ENCODE measurements at places on chromosomes 16 and 17.

DNA sequence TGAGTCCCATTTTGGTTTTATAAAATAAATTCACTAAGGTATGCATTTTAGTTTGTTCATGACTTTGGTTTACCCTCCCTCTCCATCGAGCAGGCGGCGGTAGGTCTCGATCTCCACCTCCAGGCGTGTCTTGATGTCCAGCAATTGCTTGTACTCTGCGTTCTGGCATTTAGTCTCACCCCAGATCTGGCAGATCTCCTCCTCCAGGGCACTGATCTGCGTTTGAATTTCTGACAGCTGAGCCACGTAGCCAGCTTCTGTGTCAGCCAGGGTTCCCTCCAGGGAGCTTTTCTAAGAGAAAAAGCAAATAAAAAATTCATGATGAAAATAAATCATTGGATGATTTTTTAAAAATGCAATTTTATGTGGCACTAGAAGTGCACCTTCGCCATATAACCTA lies 4.2 kb downstream of the KRT24 start:
- no peak for DNase-seq

GRCh38 chr17:45231481-45232116 lies 9.9 kb downstream of the FMNL1 start:
- no peak for DNase-seq

DNA sequence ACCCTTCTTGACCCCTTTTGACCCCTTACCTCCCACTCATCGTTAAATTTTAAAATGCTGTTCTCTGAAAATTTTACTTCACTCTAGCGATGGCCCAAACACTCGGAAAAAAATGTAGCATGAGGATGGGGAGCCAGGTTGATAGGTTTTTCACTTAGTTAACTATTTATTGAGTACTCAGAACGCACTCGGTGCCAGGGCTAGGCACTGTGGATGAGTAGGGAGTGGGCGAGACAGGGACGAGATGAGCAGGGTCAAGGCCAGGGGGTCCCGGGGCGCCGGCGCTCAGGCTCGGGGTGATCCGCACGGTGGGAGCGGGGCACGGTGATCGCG lies 392 bp downstream of the ZSCAN32 start:
- no peak for DNase-seq

GRCh38 chr16:30797670-30798309 lies 10.8 kb upstream of the ZNF629 start:
- no peak for DNase-seq

DNA sequence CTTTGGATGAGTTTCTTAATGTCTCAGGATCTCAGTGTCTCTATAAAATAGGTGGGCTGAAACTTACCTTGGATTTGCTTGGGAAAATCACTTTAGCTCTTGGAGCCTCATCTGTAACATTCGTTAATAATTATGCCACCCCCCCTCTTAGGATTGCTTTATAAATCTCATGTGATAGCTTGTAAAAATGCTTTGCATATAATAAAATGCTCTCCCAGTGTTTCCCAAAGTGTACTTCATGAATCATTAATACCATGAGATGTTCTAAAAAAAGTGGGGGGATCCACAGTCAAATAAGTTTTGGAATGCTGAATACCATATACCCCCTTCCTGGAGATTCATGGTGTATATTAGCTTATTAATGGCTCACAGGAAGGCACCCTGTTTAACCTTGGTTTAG lies 5.2 kb downstream of the KRT39 start:
- no peak for DNase-seq

DNA sequence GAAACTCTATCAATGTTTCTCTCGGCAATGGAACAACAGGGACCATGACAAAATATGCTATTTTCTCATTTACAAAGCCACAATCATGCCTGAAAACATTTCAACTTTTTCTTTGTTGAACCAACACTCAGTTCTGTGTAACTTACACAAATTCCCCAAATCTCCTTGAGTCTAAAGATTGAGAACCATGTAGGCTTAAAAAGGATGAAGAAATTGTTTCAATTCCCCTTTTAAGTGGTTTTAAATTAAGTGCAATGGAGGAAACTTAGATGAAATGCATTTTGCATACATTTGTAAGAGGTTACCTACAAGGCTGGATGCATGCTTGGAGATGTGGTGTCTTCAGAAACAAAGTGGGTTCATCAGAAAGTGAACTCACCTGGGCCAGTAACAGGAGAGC lies 566.4 kb upstream of the CDH11 start:
- no peak for DNase-seq

GRCh38 chr16:71352466-71352865 lies 6.1 kb upstream of the CALB2 start:
- no peak for DNase-seq

GRCh38 chr17:49456183-49456965 lies 38.7 kb upstream of the NGFR start:
- no peak for DNase-seq

- DNase-seq = no peak
Observed at GRCh38 chr16:5647051-5647450, 549.5 kb upstream of the EEF2KMT start.

GRCh38 chr17:15917438-15918027 lies 27.4 kb upstream of the ADORA2B start:
- DNase-seq = no peak

GRCh38 chr17:57451643-57452042 lies 195.3 kb downstream of the MSI2 start:
- DNase-seq = no peak

GRCh38 chr17:61406537-61406845 lies 6.8 kb downstream of the TBX2 start:
- DNase-seq = no peak

- DNase-seq = no peak
Observed at GRCh38 chr17:81515530-81516041, 3.0 kb upstream of the ACTG1 start.

DNA sequence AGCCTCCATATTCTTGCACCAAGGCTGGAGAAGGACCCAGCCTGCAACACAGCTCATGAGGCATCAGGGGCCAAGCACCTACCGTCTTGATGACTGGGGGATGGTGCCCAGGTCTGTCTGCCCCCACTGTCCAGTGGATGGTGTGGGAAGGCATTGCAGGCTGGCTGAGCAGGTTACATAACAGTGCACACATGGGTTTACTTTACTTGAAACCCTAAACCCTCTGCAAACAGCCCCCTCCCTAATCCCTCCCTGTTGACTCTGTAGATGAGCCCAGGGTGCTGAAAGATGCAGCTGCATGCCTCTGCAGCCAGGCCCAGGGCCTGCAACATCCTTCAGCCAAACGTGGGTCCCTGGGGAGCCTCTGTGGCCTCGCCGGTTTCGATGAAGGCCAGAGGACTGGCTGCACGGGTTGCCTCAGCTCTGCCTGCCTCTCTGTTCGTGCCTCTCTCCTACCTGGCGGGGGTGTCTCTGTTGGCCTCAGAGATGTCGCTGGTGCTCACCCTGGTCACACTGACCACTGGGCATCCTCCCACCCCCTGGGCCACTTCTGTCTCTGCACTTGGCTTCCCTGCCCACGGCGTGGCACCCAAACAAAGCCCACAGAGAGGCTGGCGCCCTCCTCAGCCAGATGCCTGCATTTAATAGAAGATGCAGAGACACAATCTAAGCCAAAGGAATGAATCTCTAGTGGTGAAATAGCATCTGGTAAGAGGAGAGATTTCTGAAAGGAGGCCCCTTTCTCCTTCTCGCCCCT lies 95.1 kb downstream of the METRNL start:
- no peak for DNase-seq

GRCh38 chr17:1180958-1181752 lies 1.4 kb upstream of the ABR start:
- DNase-seq = no peak

DNA sequence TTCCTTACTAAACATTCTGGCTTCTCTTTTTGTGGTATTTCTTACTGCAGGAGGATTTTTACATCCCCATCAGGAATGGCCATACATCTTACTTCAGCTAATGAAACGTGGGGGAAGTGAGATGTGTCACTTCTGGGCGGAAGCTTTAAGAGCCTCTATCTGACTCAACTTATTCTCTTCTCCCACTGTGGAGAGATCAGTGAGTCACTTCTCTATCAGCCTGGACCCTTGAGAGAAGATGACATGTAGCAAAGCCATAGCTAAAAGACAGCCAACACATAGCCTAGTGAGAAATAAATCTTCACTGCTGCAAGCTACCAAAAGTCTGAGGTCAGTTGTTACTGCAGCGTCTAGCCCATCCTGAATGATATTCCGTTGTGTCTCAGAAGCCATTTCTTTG lies 1066.7 kb upstream of the RBFOX1 start:
- DNase-seq = no peak

- DNase-seq = no peak
Observed at GRCh38 chr16:84398701-84399100, 30.4 kb downstream of the ATP2C2 start.

- DNase-seq = no peak
Observed at GRCh38 chr16:28974007-28974436, 556 bp upstream of the SPNS1 start.

- DNase-seq = no peak
Observed at GRCh38 chr17:58189436-58190146, 2.9 kb upstream of the EPX start.

GRCh38 chr16:52770828-52771227 lies 223.9 kb upstream of the TOX3 start:
- no peak for DNase-seq

DNA sequence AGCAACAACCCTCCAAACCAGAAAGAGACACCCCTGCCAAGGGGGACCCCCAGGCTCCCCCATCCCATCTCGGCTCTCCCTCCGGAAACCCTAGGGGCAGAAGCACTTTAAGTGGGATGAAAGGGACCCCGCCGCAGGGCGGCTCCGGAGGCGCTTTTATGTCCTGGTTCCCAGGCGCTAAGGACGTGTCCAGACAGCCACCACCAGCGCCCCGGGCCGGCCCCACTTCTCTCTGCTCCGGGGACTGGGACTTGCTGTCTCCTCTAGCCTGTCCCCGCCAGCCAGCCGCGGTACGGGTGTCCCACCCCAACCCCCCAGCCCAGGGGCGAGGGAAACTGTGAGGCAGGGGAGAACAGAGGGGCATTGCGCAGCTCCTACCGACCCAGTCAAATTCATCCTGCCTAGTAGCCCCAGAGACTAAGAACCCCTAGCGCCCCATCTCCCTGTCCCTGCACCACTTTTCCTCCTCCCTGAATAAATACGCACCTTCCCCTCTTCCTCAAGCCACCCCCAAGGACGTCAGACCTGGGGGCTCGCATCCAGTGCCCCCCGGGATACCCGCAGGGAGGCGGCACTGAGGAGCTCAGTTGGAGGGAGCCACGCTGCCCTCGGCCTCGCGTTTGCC lies 4.1 kb downstream of the SP6 start:
- no peak for DNase-seq

GRCh38 chr17:48024149-48025039 lies 13.2 kb downstream of the COPZ2 start:
- no peak for DNase-seq

GRCh38 chr16:69542974-69543373 lies 22.8 kb upstream of the NFAT5 start:
- no peak for DNase-seq

DNA sequence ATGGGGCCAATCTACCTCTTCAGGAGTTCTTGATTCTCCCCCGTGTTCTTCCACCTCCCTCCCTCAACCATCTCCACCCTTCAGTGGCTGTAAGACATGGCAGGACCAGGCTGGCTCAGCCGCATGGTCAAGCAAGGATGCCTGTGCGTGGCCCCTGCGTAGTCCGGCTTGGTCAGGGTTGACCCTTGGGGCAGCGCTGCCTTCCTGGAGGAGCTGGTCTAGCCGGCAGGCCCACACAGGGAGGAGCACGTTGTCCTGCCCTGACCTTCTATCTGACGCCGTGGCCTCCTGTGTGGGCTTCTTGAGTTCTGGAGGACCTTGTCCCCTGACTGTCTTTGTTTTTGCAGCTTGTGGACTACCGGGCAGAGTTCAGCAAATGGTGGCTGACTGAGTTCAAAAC lies 169.8 kb downstream of the DNAH9 start:
- DNase-seq = no peak

GRCh38 chr17:82920150-82920549 lies 80.3 kb upstream of the ZNF750 start:
- no peak for DNase-seq

- DNase-seq = no peak
Observed at GRCh38 chr17:27906226-27906580, 13.0 kb upstream of the LYRM9 start.

DNA sequence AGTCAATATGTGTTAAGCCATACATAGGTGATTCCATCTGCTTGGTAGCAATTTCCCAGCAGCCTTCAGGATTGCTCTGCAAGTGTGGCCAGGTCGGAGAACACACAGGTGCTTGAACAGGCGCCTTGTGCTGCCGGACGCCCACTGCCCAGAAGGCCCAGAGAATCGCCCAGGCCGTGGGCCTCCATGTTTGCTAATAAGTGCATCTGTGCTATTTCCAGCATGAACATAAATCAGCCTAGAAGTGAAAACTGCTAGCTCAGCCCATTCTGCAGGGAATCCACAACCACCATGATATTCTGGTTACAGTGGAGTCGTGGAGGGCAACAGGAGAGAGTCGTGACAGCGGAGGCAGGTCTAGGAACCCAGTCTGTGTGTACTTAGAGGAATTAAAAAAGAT lies 78.1 kb downstream of the ZFHX3 start:
- DNase-seq = no peak

GRCh38 chr16:51450909-51451308 lies 299.8 kb upstream of the SALL1 start:
- DNase-seq = no peak

GRCh38 chr17:13421581-13422130 lies 180.1 kb downstream of the HS3ST3A1 start:
- no peak for DNase-seq

DNA sequence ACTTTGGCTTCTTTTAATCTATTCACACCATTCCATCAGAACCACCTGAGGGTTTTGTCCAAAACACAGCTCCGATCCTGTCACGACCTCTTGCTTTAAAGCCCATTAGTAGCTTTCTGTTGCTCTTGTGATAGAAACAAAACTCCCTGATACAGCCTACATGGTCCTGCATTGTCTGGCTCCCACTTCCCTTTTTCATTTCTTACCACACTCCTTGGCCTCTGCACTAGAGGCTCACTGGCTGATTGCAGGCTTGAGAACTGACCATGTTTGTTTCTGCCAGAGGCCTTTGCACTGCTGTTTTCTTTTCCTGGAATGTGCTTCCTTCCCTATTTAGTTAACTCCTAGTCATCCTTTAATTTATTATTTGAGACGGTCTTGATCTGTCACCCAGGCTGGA lies 23.7 kb downstream of the IST1 start:
- DNase-seq = no peak

DNA sequence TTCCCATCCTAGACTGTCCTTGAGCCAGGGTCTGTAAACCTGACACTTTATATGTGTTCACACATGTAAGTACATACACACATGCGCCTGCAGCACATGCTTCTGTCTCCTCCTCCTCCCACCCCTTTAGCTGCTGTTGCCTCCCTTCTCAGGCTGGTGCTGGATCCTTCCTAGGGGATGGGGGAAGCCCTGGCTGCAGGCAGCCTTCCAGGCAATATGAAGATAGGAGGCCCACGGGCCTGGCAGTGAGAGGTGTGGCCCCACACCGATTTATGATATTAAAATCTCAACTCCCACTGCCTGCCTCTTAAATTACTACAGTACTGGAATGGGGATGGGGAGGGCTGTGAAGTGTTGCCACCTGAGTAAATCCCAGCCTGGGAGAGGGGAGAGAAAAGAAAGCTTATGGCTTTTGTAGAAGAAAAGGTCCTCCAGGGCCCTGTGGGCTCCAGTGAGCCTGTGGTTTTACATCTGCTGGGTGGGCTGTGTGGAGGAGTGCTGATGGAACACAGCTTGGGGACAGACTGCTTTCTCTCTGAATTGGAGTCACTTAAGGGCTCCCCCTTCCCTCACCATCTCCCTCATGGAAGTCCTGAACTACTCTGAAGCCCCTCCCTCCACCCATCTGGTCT lies 990 bp upstream of the WNK4 start:
- no peak for DNase-seq
